HS-5 (cell line): ENCODE measurements at places on chromosomes 3 and 15.

- no peak for DNase-seq
Measured at GRCh38 chr3:185728630-185729336, 96.1 kb downstream of the IGF2BP2 start.

GRCh38 chr3:155244216-155244615 is 49.3 kb downstream of the STRIT1 start:
- no peak for DNase-seq

DNA sequence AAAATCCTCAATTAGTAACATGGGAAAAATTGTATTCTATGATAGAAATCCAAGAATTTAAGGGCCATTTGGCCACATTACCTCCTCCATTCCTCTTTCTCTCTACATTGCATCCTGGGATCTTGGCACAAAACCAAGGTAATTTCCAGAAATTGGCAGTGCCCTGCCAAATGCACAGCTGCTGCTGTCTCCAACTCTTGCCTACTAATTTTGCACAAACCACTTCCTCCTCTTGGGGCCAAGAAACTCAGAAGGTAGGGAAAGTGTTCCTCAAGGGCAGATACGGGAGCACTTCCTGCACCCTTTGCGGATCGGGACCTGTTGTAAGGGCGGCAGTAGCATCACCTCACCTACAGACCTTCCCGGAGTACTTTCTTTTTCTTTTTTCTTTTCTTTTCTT is 57.8 kb downstream of the MAP3K13 start:
- no peak for DNase-seq

DNA sequence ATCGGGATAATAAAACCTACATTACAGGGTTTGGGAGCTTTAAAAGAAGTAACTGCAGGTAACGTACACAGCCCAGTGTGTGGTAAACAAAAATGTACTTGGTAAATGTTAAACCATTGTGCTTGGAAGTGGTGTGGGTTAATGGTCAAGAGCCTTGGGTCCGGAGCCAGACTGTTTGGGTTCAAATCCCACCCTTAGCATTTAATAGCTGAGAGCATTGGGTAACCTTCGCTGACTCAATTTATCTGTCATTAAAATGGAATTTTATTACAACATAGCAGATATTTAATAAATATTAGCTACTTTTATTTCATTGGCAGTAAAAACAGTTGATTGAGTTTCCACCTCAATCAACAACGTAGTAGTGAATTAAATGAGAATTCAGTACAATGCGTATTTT is 1.5 kb downstream of the FSTL1 start:
- no peak for DNase-seq

GRCh38 chr3:70832089-70832833 is 519.8 kb upstream of the MDFIC2 start:
- DNase-seq: peak; percentile 83

GRCh38 chr3:96986241-96986640 is 171.8 kb downstream of the EPHA6 start:
- DNase-seq: no peak

DNA sequence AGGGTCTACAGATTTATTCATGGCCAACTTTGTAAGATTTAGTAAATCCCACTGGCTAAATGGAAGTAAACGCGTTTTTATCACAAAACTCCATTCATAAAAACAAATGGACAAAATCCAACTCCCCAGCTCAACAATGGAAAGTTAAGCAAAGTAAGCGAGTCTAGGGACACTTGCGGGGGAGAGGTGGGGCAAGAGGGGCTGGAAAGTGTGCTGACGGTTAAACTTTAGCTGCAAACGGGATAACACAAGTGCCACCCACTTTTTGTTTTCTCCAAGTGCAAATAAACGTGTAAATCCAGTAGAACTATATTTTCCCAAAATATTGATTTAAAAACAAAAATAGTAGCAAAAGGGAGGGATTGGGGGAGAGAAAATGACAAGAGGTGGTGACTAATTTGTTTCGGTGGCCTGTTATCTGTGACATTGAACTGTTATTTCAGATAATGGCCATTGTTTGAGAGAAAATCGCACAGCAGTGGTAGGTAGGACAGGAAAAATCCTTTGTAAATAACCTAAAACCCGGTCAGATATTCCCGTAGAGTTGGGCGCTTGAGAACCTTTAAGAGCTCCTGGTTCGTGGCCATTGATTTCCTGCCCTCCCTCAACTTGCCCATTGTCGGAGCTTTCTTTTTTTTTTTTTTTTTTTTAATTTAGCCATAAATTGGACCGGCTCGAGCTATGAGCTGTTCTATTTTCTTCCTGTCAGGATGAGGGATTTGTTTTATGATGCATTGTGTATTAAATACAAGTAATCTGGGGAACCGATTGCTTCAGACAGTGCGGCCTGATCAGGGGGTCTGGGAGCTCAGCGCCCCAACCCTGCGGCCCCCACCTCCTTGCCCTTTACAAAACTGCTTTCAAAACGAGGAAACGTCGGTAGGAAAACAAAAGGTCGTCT is 514.8 kb downstream of the MECOM start:
- DNase-seq: no peak
